ENCODE measurements at places on chromosomes 1 and 21.

DNA sequence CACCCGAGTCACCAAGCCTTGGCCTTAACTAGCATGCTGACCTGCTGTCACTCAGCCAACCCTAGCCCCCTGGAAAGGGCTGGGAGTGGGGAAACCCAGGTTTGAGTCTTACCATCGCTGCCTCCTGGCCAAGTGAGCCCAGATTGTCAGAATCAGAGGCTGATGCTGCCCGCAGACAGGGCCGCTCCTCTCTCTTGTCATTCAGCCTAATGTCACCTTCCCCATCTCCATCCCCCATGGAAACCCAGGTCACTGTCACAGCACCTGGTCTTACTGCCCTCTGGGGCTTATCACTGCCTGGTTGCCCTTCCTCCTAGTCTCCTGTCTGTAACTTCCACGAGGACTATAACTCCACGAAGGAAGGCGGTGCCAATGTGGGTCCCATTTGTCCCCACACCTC, 53.6 kb upstream of the CASZ1 start:
- DNase-seq = no peak

DNA sequence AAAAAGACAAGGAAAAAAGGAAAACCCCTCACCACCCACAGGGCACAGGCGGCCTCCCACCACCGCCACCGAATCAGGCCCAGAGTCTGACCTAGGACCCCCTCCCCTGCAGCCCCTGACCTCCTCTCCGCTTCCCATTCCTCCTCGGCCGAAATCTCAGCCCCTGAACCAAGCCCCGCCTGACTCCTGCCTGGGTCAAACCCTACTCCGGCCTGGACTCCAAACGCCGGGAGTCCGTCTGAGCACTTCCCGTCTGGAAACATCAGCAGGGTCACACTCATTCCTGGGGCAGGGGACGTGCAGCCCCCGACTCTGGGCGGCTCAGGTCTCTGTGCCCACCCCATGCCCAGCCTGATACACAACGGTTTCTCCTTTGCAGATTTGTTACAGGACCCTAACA, 26.4 kb upstream of the SUMO3 start:
- peak; percentile 45 for DNase-seq

DNA sequence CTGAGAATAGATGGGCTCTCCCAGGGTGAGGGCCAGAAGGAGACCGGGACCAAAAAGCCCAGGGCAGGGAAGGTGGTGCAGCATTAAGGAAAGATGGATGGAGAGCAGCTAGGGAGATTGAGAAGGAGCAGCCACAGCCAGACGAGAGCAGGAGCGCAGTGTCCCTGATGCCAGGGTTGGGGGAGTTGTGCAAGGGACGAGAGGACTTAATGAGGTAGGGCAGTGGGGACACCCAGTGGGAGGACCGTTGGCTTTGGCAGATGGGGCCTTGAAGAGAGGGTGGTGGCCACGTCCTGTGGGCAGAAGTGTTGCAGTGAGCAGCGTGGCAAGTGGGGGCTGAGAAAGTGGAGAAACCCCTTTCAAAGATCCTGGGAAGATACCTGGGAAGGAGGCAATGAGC, 38.0 kb upstream of the KDM4A start:
- no peak for DNase-seq

- peak; percentile 77 for DNase-seq
These were observed 7.0 kb upstream of the CDK11B start for GRCh38 chr1:1665815-1666251.

DNA sequence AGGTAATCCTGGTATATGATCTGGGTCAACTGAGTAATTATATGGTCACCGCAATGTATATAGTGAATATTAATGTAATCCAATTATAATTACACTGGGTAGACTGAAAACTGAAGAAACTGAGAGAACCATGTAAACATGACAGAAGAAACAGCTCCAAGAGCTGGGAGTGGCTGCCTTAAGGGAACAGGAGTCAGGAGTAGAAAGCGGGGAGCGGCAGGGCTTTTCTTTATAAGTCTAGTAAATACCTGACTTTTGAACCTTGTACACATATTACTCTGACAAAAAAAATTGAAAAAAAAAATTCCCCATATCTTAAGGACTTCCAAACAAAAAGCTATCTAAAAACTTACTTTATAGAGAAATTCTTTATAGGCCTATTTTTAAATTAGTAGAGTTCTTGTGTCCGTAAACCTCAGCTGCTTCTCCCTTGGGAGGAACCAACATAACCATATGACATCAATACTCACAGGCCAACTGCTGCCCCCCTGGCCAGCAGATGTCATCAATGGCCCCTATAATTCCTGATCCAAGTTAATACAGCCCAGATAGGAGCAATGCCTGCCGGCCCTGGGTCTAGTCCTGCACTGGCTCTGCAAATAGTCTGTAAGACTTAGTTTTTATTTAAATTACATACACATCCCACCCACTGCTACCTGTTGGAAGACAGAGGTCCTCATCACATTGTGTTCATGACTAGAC, 33.8 kb downstream of the THAP3 start:
- no peak for DNase-seq

DNA sequence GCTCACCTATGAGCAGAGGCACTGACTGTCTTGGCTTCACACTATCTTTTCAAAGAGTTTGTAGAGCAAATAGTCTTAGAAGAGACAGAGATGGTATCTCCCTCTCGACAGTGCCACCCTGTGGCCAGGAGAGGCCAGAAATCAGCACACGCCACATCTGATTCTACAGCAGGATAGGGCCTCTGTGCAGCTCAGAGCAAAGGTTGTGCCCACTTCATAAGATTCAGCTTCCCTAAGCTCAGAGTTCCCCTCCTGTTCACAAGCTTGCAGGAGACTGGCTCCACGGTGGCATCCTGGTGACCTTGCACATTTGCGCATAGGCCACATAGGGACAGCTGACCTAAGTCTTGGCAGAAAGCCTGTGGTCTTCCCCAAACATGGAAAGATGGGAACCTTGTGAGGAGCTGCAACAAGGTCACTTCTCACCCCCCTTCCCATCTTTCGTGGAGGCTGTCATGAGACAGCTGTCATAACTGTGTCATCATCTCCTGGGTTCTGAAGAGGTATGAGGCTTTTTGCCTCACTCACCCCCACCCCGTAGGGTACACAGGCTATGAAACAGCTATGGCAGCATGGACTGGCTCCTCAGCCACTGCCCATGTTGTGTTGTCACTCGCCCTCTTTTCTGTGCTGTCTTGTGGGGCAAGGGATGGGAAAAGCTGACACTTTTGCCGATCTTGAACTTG, 3.0 kb downstream of the ITLN2 start:
- peak; percentile 74 for DNase-seq

DNA sequence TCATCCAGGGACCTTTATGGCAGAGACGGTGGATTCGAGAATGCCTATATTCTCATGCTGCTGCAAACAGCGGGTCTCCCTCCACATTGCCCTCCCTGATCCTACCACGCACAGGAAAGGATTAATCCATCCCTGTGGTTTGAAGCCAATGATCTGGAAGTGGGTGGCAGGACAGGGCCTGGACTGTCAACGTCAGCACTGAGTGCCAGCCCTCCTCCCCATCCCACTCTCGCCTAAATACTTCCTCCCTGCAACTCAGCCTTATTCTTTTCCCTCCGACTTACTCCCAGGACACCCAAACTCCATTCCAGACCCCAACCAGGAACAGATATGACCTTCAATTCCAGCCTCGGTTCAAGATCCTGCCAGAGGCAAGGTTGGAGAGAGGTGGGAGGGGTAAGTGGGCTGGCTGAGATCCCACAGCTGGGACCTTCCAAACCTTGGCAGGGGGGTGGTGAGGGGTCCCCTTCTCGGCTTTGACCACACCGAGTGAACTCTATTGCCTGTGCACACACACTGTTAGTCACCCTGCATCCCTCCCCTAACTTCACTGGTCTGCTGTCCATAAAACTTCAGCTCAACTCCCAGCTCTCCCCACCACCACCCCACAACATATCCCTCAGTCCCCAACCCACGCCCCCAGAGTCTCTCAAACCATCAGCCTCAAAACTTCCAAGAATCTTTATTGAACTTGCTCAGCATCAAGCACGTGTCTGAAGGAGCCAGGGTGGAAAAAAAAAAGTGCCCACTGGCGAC, 2.4 kb upstream of the S100A5 start:
- no peak for DNase-seq
